ENCODE measurements at places on chromosomes 16 and 17. TPM values are rescaled to one million over a fixed set of nuclear protein-coding genes. Genes with fewer than 3 reads are reported as not detected.

The TEDC2 gene
- polyA plus RNA-seq, result not detected

DNA sequence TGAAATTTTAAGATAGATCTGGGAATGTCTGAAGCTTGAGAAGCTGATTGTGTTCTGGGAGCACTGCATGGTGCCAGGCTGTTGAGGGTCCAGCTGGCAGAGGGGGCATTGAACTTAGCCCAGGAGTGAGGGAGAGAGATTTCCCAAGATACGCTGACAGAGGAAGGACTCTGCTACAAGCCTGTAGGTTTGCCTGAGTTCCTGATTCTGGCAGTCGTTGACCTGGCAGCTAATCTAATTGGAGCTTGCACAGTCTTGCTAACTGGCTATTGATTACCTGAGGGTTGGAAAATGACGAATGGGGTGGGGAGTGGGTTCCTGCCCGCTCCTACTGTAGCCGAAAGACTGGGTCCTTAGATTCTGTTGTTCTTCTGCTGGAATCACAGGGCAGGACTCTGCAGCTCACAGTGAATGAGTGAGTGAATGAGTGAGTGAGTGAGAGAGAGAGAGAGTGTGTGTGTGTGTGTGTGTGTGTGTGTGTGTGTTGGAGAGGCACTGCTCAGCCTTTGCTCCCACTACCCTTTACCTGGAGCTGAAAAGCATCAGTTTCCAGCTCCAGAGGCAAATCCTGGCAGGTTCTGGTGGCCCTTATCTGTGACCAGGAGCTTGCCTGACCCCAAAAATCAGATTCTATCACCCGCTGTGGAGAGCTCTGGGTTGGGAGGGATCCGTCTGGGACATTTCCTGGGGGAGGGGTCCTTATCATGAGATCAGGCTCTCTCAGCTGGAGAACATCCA is 16.7 kb downstream of the CTRL start:
- no peak overlapping the region for H3K27ac ChIP-seq
- peaks cover 11% of the 10 kb centered on the region for H3K4me1 ChIP-seq
- DNase-seq, result no peak
- H3K4me3 ChIP-seq, result no peak overlapping the region
- no peaks in the 10 kb centered on the region for H3K27me3 ChIP-seq
- no peaks in the 10 kb centered on the region for H3K36me3 ChIP-seq

GRCh38 chr16:84740596-84741116 is 40.9 kb downstream of the USP10 start:
- peaks cover 44% of the 10 kb centered on the region for H3K4me1 ChIP-seq
- H3K27ac ChIP-seq, result no peak overlapping the region
- no peaks in the 10 kb centered on the region for H3K27me3 ChIP-seq
- H3K4me3 ChIP-seq, result no peak overlapping the region
- H3K36me3 ChIP-seq, result no peaks in the 10 kb centered on the region

The TRIM47 gene
- 3.9 TPM for polyA plus RNA-seq

GRCh38 chr16:68997564-68997963 is 107.9 kb upstream of the HAS3 start:
- H3K27me3 ChIP-seq, result peaks cover 2% of the 10 kb centered on the region
- H3K4me3 ChIP-seq, result no peak overlapping the region
- no peak overlapping the region for H3K27ac ChIP-seq
- DNase-seq, result no peak

DNA sequence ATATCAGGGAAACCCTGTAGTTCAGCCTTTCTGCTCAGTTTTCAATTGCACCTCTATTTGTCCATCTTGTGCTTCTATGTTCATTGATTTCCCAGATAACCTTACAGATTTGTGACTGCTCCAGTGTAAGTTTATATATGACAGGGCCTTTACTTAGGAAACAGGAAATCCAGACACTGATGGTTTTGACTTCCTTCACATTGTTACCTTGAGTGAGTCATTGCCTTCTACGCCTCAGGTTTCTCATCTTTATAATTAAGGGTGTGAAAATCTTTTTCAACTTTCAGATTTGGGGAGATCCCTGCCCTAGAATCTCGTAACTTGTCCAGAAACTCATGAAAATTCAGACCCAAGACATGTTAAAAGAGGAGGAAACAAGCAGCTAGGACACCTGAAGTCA is 342.4 kb upstream of the TBX2 start:
- H3K27me3 ChIP-seq, result no peaks in the 10 kb centered on the region
- H3K27ac ChIP-seq, result no peak overlapping the region
- H3K36me3 ChIP-seq, result peaks cover 2% of the 10 kb centered on the region
- peak overlapping the region; percentile 36 for H3K4me3 ChIP-seq

DNA sequence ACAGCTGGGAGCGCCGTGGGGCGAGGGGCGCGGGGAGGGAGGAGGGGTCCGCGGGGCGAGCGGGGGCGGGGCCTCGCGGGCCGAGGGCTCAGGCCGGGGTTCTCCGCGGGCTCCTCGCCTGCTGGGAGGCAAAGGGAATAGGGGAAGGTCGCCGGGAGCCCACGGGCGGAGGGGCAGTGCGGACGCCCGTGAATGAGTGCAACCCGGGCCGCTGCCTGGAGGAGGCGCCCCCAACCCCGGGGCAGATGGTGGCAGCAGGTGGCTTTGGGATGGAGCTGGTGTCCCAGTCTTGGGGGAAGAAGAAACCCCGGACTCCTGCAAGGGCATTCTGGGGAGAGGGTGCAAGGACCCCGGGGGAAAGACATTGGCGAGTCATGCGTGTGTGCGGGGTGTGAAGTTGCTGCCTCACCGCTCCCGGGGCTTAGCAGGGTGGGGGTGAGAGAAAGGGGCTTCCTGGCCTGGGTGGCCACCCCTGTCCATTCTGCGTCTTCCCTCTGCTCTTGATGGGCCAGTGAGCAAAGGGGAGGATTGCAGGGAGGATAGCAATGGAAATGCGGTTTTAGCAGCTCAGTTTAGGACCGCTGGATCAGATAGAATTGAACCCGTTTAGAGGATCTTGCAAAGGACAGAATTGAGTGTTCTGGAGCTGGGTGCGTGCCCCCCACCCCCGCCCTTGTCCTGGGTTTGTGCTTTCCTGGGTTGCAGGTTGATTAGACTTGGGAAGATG is 526 bp downstream of the KIAA0513 start:
- no peaks in the 10 kb centered on the region for H3K36me3 ChIP-seq
- peak; percentile 29 for DNase-seq
- H3K27me3 ChIP-seq, result peaks cover 16% of the 10 kb centered on the region
- H3K27ac ChIP-seq, result peak overlapping the region; percentile 92
- H3K4me1 ChIP-seq, result peaks cover 36% of the 10 kb centered on the region

The MLKL gene
- 13.8 TPM for polyA plus RNA-seq

The CTF1 gene
- not detected for polyA plus RNA-seq

DNA sequence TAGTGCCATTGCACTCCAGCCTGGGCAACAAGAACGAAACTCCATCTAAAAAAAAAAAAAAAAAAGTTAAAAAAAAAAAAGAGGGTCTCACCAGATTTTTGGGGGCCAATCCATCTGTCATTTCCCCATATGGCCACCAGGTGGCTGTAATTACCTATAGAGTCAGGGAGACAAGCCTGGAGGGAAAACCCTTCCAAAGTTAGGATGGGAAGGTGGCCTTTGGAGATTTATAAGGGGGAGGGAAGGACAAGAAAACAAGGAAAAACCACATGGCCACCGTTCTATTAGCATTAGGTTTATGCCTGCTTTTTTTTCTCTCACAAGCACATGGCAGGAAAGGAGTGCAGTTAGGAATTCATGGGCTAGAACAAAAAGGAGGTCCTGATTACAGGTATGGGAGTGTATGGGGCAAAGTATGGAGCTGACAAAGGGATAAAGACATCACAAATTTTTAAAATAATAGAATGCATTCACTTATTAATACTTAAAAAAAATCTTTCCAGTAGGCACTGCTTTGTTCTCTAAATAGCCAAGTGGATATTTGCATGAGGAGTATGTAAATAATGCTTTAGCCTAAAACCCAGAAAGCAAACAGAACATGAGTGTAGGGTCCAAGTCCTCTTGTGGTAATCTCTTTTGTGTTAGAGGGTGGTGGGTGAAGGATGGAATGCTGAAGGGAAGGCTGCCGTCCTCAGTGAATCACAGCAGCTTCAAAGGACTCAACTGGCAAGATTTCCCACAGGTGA is 5.1 kb downstream of the CYB5D1 start:
- DNase-seq, result peak; percentile 58
- H3K4me1 ChIP-seq, result peaks cover 21% of the 10 kb centered on the region
- H3K27ac ChIP-seq, result no peak overlapping the region
- no peaks in the 10 kb centered on the region for H3K27me3 ChIP-seq

DNA sequence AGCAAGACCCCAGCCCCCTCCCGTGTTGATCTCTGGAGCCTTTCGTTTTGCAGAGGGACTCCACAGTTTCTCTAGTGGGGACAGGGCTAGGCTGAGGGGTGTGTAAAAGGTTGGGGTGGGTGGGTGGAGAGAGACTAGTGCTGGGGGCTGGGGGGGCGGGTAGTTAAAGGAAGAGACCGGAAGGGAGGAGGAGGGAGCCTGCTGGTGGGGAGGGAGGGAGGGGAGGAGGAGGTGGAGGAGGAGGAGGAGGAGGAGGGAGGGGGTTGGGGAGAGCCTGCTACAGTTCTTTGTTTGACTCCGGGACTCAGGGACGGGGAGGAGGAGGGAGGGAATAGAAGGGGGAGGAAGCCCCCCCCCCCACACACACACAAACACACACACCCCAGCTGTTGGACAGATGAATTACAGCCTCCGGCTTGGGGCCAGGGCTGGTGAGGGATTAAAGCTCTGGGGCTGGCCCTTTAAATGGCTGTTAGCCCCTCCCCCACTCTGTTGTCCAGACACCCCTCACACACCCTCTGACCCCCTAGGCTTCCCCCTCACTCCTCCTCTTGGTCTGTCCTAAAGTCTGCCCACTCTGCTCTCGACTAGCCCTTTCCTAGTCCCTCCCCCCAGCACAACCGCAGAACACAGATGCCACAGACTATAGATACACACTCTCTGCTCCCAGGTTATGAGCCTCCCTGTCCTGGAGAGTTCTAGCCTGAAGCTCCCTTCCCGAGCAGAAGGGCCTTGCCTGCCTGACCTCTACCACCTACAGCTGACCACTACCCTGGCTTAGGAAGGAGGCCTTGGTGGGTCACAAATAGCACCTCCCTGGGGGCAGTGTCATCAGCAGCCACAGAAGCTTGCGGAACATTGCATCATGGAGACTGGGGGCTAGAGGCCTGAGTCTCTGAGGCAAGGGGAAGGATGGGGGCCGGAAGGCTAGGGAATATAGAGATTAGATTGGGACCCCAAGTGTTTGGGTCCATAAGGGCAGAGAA is 4.4 kb downstream of the KDM6B start:
- no peaks in the 10 kb centered on the region for H3K36me3 ChIP-seq
- peaks cover 36% of the 10 kb centered on the region for H3K27me3 ChIP-seq

The TRPV3 gene
- polyA plus RNA-seq, result 0.39 TPM
